Stimulated activated CD8-positive, alpha-beta memory T cell treated with anti-CD3 and anti-CD28 coated beads, Interleukin-15, amount 100 ng/mL, for 4 hours (primary cell): ENCODE measurements at places on chromosomes 5 and 9.

- no peak for DNase-seq
These were observed 50.7 kb downstream of the P4HA2 start for GRCh38 chr5:132176987-132177386.

DNA sequence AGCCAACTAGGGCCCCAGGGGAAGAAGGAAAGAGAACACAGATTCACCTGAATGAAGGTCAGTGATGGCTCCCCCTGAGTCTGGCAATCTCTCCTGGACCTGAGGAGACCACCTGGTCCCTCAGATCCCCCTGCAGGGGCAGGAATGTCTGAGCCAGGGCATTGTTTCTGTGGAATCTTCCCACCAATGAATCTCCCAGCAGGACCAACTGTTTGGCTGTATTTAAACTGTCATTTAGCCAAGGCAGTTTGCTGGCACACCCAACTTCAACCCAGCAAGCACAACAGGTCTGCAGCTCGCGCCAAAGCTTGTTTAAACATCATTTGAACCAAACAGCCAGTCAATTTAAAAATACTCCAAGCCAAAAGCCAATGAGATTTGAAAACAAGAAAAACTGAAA lies 92.6 kb downstream of the SH3TC2 start:
- DNase-seq, result no peak

GRCh38 chr5:122153774-122154173 lies 24.4 kb downstream of the ZNF474 start:
- DNase-seq, result no peak

DNA sequence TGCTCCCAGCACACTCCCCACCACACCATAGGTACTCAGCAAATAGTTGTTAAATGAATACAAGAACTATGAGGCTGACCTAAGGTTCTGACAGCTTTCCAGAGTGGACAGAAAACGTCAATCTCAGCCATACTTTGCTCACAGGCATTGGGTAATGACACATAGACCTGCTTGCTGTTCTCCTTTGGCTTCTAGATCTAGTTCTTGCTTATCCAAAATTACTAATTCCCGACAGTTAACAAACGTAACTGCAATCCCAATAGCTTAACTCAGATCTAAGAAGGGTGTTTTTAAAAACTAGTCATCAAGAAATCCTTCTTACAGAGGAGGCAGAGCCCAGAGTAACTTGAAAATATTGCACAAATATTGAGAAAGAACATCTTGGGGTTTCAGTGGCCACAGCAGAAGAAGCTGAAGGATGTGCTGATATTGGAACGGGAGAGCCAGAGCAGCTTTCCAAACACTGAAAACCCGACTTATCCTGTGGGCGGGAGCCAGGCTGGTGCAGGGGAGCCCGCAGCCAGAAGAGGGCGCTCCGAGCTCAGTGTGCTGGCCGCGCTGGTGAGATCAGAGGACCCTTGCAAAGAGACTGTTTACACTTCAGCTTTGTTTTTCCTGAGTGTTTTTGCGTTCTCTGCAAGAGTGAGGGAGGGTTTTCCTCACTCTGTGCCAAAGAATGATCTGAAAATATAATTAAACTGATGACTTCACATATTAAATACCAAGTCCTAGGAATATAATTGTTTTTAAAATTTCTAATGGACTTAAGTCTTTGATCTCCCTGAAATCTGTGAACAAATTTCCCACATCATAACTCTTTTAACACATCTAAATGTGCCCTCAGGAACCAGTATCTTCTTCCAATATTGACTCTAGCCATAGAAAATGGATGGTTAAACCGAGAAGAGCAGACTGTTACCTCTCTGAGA lies 30.3 kb downstream of the FGF1 start:
- DNase-seq, result peak; percentile 37

DNA sequence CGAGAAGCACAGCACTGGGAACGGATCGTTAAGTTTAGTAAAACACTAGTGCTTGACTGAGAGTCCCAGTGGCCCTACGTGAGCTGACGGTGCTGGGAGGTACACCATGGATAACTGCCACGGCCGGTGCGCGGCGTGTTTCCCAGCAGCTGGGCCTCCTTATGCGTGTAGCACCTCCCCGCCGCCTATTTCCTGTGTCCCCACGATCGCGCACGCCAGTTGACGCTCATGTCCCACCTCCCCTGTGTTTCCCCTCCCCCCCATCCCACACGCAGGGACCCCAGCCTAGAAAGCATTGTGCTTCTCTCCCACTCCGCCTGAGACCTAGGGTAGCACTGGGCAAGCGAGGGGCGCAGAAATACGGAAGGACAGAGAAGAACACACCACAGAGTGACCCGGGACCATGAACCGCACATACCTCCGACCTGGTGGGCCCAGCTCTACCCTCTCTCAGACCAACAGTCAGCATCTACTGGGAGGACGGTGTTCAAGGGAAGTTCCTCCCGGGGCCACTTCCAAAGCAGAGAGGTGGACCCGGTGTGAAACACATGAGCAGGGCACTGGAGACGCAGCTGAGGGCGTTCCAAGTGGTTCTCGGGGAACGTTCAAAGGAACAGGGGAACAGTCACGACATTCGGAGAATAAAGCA lies 45.6 kb downstream of the DBH start:
- no peak for DNase-seq

DNA sequence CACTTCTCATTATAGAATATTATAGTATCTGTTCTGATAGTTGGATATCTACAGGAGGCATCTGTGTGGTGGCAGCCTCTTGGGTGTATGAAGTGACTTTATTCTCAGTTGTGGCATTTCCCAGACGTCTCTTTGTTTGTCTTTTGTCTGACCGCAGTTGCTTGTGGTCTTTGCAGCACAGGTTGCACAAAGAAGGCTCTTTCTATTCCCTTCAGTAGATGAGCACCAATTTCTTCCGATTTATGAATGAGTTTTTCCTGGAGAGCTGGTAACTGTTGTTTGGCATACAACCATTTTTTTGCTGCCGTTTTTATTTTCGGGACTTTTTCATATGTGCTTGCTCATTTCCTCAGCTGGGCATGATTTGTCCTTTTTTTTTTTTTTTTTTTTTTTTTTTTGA lies 56.4 kb upstream of the MYO10 start:
- no peak for DNase-seq
